Thymus (tissue), 14 donors: ENCODE measurements at places on chromosomes 2 and 18. TPM values are rescaled to one million over a fixed set of nuclear protein-coding genes. Genes with fewer than 3 reads are reported as not detected.
A peak's percentile ranks its signal among the peaks of the same experiment; 100 is the strongest.

Gene TNFAIP6
- 3.3 TPM for polyA plus RNA-seq

GRCh38 chr2:85353876-85354285 is 447 bp downstream of the RETSAT start:
- no peak for DNase-seq
- peaks cover 35% of the 10 kb centered on the region for H3K36me3 ChIP-seq
- H3K27me3 ChIP-seq: no peaks in the 10 kb centered on the region
- peak overlapping the region; percentile 67 for H3K4me3 ChIP-seq
- H3K27ac ChIP-seq: peak overlapping the region; percentile 81

Gene ANKRD29
- polyA plus RNA-seq: 13.0 TPM

- H3K27me3 ChIP-seq: no peaks in the 10 kb centered on the region
- no peaks in the 10 kb centered on the region for H3K36me3 ChIP-seq
- no peak overlapping the region for H3K27ac ChIP-seq
Observed at GRCh38 chr2:144434425-144435222, 85.3 kb downstream of the ZEB2 start.

DNA sequence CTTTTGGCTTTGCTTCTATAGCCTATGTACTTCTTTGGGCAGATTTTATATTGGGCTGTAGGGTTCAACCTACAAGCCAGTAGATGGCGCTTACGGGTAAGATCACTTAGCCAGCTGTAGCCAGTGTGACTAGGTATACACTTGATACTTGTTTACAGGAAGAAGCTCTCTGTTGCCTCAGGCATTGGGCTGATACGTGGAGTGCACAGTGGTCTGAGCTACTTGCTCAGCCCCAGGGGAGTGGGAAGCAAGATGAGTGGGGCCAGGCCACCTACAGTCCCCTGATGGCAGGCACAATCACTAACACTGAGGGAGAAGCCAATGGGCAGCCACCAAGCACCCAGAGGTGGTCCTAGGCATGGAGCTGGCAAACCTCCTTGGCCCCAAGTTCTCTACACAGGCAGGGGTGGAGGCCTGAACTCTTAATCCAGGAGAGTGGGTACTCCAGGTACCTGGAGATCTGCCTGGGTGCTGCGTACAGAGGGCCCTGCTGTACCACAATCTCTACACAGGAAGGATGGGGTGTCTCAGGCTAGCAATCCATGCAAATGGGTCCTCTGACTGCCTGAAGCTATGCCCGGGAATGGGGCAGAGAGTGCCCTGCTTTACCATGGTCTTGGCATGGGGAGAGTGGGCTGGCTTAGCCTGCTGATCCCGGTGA is 122.2 kb downstream of the NCOA1 start:
- no peaks in the 10 kb centered on the region for H3K4me1 ChIP-seq
- no peaks in the 10 kb centered on the region for H3K36me3 ChIP-seq
- H3K27me3 ChIP-seq: no peaks in the 10 kb centered on the region

DNA sequence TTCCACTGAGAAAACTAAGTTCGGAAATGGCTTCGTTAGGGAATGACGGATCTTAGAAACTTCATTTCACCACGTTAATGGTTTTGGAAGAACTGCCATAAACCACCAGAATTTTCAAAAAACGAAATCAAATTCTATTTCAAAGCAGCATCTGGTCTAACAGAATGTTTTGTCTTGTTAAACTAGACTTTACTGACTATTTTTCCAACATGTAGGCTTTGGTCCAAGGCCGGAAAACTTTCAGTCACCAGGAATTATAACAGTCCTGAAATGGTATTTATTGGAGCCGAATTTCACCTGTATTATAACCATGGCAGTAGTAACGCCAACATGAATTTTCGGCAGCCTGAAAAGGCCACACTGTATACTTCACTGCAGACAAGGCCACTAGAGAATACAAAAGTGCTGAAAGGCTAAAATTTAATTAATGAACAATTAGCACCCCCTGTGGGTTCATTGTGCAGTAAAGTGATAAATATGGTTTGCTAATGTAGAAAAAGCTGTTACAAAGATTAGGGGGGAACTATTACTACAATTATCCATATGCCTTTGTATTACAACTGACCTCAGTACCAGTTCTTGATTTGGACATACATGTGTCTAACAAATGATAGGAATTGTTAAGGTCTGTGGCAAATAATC is 116.4 kb downstream of the ZNF521 start:
- no peaks in the 10 kb centered on the region for H3K27me3 ChIP-seq
- H3K27ac ChIP-seq: no peak overlapping the region
- DNase-seq: no peak
- H3K4me1 ChIP-seq: peaks cover 7% of the 10 kb centered on the region
- H3K36me3 ChIP-seq: no peaks in the 10 kb centered on the region

DNA sequence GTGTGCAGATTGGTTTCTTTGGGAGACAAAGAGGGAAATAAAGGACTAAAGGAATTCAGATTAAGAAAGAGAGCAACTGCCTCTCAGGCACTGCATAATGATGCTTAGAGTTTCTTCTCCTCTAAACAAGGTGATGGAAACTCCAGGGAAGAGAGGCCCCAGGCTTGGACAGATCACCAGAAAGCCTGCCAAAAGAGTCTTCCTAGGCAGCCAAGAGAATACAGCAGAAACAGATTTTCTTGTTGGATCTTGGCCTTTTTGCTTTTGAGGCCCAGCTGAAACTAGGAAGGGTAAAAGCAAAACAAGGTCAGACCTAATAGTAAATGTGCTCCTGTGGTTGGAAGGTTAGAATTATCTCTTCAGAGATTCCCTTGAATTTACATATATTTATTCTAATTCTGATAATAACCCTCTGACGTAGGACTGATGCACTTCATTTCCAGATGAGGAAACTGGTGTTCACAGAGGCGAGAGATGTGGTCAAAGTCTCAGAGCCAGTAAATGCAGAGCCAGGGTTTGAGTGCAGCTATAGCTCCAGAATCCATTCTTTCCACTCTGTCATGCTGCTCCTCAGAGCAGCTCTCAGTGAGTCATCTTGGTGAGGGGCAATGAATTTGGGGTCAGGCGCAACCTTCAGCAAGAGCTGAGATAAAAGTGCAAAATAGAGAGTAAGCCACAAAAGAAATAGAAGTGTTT is 142.3 kb upstream of the FBXO11 start:
- H3K36me3 ChIP-seq: no peaks in the 10 kb centered on the region
- H3K27me3 ChIP-seq: no peaks in the 10 kb centered on the region
- no peaks in the 10 kb centered on the region for H3K4me1 ChIP-seq
- DNase-seq: no peak

DNA sequence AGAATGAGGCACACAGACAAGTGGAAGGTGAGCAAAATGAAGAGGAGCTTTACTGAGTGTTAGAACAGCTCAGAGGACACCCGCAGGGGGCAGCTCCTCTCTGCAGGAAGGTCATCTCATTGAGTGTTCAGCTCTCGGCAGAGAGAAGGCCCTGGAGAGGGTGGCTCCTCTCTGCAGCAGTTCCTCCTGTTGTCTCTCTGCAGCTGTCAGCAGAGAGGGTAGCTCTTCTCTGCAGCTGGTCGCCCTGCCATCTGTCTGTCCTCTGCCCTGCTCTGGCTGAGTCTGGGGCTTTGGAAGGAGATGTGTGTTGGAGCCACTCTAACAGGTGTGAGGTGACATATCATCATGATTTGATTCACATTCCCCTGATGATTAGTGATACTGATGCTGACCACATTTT is 6.8 kb upstream of the SNTG2 start:
- no peak for DNase-seq
- no peaks in the 10 kb centered on the region for H3K36me3 ChIP-seq
- H3K27me3 ChIP-seq: peaks cover 3% of the 10 kb centered on the region
- H3K4me3 ChIP-seq: no peak overlapping the region

Gene GLI2
- polyA plus RNA-seq: 1.3 TPM

Gene AGXT
- polyA plus RNA-seq: 0.94 TPM

Gene ANKZF1
- polyA plus RNA-seq: 91.6 TPM

Gene RETREG2
- 56.0 TPM for polyA plus RNA-seq

Gene COL3A1
- polyA plus RNA-seq: 48.2 TPM

Gene DSG1
- 3.7 TPM for polyA plus RNA-seq

- H3K4me3 ChIP-seq: peak overlapping the region; percentile 4
- peak overlapping the region; percentile 61 for H3K27ac ChIP-seq
- no peaks in the 10 kb centered on the region for H3K27me3 ChIP-seq
- DNase-seq: peak; percentile 78
- H3K4me1 ChIP-seq: peaks cover 62% of the 10 kb centered on the region
Observed at GRCh38 chr2:233081232-233081730, 21.1 kb downstream of the INPP5D start.

GRCh38 chr2:69436596-69436937 is 668 bp downstream of the NFU1 start:
- H3K4me1 ChIP-seq: peaks cover 4% of the 10 kb centered on the region
- peak overlapping the region; percentile 88 for H3K27ac ChIP-seq
- peak overlapping the region; percentile 65 for H3K4me3 ChIP-seq
- no peak for DNase-seq

GRCh38 chr2:205643391-205643885 is 38.9 kb upstream of the NRP2 start:
- H3K36me3 ChIP-seq: no peaks in the 10 kb centered on the region
- H3K27me3 ChIP-seq: no peaks in the 10 kb centered on the region
- H3K4me3 ChIP-seq: no peak overlapping the region
- DNase-seq: no peak
- H3K27ac ChIP-seq: no peak overlapping the region

DNA sequence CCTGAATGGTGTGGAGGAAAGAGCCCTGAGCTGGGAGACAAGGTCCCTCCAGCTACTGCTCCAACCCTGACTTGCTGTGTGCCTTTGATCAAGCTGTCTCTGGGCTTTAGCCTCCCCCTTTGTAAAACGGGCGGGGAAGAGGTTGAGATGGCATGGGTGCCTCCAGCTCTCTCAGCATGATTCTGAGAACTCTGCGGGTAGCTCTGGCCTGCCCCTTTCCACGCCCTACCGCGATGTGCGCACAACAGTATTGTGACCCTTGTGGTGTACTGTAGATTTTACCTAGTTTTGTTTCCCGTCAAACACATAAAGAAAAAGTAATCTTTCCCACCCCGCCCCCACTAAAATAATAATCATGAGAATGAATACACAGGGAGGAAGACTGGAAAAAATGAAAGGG is 5.3 kb downstream of the CD8A start:
- peak overlapping the region; percentile 47 for H3K27ac ChIP-seq
- peaks cover 63% of the 10 kb centered on the region for H3K4me1 ChIP-seq
- H3K36me3 ChIP-seq: peaks cover 45% of the 10 kb centered on the region

DNA sequence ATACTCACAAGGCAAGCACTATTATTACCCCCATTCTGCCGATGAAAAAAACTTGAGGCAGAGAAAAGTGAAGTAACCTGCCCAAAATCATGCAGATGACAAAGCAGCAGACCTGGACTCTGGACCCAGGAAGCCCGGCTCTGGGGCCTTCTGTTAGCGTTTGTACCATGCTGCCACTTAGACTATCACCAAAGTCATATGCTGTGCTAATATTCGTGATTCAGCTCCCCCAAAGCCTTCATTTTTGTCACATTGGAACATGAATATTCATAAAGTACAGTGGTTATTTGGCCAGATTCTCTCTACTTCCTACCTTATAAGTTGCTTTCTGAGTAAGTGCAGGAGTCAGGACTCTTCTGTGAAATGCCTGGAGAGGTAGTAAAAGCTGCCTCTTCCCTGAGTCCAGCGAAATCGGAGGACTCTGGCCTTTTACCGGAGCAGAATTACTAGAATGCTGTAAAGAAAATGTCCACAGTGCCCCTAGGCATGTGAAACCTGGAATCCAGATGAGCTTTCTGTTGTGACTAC is 86.7 kb downstream of the FTCDNL1 start:
- no peaks in the 10 kb centered on the region for H3K4me1 ChIP-seq
- DNase-seq: no peak
- H3K36me3 ChIP-seq: no peaks in the 10 kb centered on the region
- no peak overlapping the region for H3K4me3 ChIP-seq

DNA sequence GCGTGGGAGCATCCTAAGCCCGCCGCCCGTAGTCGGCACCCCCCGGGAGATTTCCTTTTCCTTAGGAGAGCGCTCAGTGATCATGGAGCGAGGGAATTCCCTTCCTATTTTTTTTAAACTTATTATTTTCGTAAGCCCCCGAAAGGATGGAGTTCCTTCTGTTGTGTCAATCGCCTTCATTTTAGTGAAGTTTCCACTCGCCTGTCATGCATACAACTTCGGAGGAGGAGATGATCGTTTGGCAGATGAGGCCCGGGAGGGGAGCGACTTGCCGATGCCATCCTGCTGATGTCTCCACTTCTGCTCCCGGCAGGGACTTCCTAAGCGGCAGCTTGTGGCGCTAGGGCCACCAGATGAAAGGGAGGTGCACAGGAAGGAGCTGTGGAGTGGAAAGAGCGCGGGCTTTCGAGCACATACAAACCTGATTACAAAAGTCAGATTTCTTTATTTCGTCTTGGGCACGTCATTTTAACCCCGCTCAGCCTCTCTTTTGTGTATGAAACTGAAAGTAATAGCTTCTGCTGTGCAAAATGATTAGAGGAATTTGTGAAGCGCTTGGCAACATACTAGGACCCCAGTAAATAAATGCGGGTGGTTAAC is at the start of gene ADGRF3:
Gene ADGRF3, minus strand, starts transcription at position 336 of the 600 bp plus-strand sequence. CDS start 555 bp downstream, outside the sequence.
- DNase-seq: peak; percentile 47
- H3K4me3 ChIP-seq: peak within 1 kb of the TSS; percentile 57
- H3K36me3 ChIP-seq: no peaks in the 10 kb centered on the region
- H3K4me1 ChIP-seq: peaks cover 7% of the 10 kb centered on the region

Gene B3GNT7
- 1.8 TPM for polyA plus RNA-seq

Gene IL36RN
- polyA plus RNA-seq: 2.4 TPM

DNA sequence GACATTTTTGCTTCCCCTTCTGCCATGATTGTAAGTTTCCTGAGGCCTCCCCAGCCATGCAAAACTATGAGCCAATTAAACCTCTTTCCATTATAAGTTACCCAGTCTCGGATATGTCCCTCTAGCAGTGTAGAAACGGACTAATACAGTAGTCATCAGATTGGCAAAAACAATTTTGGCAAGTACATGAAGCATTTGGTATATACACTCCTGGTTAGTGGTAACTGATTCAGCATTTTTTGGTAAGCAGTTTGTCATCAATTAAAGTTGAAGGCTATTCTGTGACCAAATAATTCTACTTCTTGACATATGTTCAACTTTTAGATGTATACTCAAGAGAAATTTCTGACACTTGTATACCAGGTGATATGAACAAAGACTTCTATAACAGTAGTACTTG is 190.5 kb upstream of the STON1 start:
- no peak for DNase-seq
- H3K4me1 ChIP-seq: peaks cover 6% of the 10 kb centered on the region
- no peaks in the 10 kb centered on the region for H3K36me3 ChIP-seq
- H3K4me3 ChIP-seq: no peak overlapping the region
- no peaks in the 10 kb centered on the region for H3K27me3 ChIP-seq

Gene CD207
- polyA plus RNA-seq: 2.6 TPM

GRCh38 chr18:48048251-48048650 is 117.8 kb upstream of the SMAD2 start:
- no peaks in the 10 kb centered on the region for H3K4me1 ChIP-seq
- no peaks in the 10 kb centered on the region for H3K27me3 ChIP-seq
- H3K4me3 ChIP-seq: no peak overlapping the region
- H3K36me3 ChIP-seq: no peaks in the 10 kb centered on the region
- no peak for DNase-seq
- no peak overlapping the region for H3K27ac ChIP-seq

GRCh38 chr2:128279009-128279408 is 39.7 kb downstream of the HS6ST1 start:
- H3K4me3 ChIP-seq: no peak overlapping the region
- H3K27me3 ChIP-seq: no peaks in the 10 kb centered on the region
- H3K4me1 ChIP-seq: peaks cover 6% of the 10 kb centered on the region
- no peak for DNase-seq
- H3K27ac ChIP-seq: no peak overlapping the region
